Psoas muscle (tissue), 8 donors: ENCODE measurements at places on chromosomes 7 and 10.

GRCh38 chr10:123998197-123999141 is 94.9 kb downstream of the CHST15 start:
- no peak for DNase-seq

DNA sequence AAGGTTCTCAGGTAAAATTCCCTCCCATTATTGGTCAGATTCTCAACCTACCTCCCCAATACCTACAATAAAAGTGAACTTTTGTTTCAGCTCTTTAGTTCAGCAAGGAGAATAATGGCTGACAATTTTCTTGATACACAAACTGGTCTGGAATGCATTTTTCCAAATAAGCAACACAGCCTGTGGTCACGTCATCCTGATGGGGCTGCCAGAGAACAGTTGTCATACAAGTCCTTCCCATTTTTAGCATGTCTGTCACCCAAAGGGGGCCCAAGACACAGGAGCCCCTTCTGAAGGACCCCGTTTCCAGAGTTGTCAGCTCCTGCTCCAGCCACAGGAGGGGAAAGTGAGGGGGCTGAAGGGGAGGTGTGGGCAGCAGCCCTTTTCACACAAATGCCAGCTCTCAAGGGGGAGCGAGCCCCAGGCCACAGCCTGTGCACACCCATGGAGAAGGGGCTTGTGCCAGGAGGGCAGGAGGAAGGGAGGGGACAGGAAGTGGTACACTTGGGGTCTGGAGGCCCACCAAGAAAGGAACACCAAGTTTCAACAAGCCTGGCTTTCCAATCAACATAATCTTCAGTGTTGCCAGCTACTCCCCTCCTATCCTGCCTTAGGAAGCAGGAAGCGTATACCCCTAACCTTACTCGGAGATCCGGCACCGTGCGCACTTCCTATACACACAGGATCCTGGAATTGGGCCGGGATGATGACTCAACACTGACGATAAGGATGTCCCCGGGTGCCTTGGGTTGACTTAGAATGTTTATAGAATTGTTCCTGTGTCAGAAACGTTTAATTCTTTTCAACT is 43.4 kb upstream of the PDLIM1 start:
- peak; percentile 64 for DNase-seq

DNA sequence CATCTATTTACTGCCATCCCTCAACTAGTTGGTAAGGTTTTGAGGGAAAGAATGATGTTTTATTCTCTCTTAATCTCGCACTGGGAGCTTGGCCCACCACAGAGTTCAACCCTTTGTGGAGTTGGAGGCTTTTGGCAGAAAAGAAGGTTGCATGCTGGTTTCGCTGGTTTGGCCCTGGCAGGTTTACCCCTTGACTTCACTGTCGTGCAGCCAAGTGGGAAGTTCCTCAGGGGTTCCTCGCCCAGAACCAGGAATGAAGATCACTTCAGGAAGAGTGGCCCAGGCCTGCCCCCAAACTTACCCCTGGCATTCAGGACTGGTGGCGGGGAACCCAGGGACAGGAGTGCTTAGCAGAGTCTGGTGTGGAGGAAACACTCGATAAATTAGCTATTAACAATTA is 103.1 kb upstream of the LYZL2 start:
- no peak for DNase-seq

DNA sequence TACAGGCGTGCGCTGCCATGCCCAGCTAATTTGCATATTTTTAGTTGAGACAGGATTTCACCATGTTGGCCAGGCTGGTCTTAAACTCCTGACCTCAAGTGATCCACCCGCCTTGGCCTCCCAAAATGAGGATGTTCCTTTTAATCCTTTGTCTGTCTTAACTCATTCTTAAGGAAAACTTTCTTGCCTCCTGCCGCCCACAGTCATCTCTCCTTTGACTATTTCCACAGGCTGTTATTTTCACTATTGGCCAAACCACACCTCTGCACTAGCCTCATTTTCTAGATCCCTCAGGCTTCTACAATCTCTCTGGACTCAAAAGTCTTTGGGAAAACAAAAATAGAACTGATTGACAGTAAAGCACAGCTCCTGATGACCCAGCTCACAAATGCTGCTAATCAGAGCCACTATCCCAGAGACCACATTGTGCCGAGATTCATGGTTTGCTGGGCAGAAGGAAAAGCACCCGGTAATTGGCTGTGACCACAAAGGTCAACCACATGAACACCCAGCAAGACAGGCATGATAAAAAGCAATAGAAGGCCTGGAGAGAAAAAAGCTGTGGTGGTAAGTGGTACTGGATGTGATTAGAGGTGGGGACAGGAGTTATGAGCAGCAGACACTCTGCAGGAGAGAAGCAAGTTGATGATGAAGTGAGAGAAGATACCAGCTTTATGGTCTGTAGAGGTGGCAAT is 44.1 kb upstream of the ZNRF2 start:
- no peak for DNase-seq

DNA sequence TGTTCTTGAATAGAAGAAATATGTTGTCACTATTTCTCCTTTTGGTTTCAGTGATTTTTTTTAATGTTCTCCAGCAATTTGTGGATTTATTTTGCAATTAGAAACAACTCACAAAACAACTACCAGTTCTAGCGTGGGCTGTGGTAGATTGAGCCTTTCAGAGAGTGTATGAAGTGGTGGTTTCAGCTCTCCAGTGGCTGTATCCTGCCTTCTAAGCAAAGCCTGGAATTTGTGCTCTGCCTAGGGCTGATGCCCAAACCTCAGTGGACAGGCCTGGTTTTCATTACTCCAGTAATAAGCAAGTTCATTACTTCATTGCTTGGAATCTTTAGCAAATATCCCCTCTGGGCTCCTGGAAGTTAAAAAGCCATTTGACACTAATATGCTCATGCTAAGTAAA is 35.9 kb downstream of the APBB1IP start:
- DNase-seq, result no peak

- DNase-seq, result peak; percentile 89
These were observed 56.2 kb upstream of the GDF10 start for GRCh38 chr10:47243791-47244190.

GRCh38 chr10:16186564-16186963 is 250.2 kb upstream of the PTER start:
- DNase-seq, result no peak

DNA sequence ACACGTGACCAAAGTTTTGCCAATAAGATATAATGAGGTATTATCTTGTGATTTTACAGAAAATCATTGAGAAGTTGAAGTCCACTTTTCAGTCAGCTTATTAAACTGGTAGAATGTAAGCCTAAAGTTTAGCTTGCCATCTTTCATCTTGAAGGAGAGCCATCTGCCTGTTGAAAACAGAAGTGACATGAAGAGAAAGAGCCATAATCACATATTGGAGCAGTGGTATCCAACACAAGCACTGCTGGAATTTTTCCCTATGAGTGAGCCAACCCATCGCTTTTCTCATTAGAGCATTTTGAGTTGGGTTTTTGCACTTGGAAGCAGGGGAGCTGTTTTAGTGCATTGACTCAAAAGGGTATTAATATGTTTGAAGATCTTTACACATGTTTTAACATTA is 117.6 kb upstream of the FERD3L start:
- no peak for DNase-seq
